ENCODE measurements at places on chromosomes 7 and 10.

DNA sequence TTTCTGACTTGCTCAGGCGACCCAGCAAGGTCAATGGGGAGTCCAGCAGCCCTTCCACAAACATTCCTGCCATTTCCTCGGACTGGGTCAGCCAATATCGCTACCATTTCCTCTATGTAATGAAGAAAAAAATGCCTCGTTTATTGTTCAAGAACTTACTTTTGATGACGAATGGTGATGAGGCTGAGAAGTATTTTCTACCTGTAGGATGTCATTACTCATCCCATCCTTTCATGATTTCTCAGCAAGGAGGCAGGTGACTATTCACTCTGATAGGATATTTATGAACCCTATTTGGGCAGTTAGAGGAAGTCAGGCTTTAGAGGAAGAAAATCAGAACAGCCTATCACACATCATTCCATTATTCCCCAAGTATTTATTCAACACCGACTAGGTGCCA, 178.6 kb downstream of the FANK1 start:
- DNase-seq, result no peak

GRCh38 chr7:94160719-94161435, 156.7 kb upstream of the BET1 start:
- no peak for DNase-seq

GRCh38 chr7:157139111-157139809, 534 bp downstream of the UBE3C start:
- peak; percentile 59 for DNase-seq

DNA sequence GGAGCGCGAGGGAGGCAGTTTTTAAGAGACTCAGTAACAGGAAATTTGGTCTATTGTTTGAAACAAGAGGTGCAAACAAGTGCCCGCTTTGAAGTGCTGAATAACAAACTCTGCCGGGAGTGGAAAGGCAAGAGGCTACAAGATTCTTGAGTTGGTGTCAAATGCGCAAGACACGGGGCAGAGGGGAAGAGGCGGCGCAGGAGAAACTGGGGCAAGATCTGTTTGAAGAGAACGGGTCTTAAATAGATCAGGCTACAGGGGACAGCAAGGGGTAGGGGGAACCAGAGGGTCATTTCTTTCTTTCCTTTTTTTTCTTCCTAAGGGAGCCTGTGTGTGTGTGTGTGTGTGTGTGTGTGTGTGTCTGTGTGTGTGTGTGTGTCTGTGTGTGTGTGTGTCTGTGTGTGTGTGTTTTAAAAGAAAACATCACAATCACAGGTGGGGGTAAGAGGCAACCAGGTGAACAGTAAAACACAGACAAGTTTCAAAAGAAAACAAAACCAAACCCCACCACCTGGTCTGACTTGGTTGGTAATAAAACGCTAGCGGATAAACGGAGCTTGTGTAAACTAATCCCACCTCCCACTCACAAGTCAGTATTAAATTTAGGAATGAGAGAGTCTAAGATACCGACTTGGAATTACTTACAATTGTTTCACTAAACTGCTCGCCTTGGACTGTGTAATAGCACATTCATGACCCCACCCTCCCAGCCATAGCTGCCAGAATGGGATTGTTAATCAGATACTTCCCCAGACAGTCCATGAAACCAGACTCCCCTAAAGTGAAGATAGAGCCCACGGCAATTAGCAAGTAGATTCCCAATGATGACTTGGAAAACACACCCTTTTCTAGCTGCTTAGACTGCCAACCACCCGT, 13.1 kb upstream of the CUX1 start:
- peak; percentile 12 for DNase-seq

DNA sequence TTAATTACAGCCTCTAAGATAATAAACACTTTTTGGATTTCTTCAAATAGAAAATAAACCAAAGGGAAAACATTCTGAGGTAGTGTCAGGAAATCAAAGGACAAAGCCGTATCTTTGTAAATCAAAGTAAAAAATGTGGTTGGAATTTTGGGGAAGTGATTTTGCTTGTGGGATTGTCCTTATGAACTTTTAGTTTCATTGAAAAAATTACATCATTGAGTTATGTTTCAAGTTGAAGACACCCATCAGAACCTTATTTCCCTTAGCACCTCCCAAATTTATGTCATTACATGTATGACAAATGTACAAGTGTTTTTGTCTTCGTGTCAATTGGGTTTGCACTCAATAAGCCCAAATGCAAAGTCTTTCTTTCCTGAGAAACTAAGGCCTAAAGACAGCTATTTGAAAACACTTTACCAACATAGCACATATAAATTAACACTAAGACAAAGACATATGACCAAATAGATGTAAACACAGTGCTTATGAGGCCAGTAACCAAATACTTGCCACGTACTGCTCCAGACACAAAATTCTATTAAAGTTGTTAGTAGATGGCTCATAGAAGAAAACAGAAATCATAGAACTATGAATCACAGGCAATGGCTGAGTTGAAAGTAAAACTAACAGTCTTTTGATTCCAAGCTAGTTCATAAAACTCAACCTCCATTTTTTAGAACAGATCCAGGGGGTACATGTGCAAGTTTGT, 26.9 kb upstream of the LAMB4 start:
- no peak for DNase-seq

DNA sequence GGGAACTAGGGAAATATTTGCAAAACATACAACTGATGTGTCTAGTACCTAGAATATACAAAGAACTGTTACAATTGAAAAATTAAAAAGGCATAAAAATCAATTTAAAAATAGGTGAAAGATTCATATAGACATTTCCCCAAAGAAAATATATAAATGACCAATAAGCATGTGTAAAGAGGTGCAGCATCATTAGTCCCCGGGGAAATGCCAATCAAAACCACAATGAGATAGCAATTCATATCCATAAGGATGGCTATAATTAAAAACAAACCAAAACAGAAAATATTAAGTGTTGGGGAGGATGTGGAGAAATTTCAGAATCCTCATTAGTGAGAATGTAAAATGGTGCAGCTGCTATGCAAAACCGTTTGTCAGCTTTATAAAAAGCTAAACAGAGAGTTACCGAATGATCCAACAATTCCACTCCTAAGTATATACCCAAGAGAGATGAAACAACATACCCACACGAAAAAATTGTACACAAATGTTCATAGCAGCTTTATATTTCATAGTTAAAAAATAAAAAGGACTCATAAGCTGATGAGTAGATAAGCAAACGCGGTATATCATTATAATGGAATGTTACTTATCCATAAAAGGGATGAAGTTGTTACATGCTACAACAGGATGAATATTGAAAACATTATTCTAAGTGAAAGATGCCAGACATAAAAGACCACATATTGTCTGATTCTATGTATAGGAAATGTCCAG, 210.1 kb upstream of the INHBA start:
- no peak for DNase-seq

DNA sequence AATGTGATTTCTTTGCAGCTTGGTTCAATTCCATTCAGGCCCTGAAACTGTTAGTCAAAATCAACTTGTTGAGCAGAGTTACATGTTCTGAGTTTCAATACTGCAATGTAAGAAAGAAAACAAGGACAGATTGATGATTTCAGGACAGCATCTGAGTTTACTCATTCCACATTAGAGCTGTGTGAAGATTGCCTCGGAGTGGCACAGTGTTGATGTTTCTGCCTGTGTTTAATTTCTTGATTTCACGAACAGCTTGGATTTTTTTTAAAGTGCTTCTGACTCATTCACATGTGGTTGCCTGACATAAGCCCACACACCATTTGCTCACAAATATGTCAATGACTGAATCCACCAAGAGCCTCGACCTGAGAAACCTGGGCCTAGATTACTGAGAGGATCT, 101.2 kb upstream of the PARD3 start:
- no peak for DNase-seq

- no peak for DNase-seq
Observed at GRCh38 chr7:83475420-83475819, 173.5 kb downstream of the SEMA3E start.

- DNase-seq, result no peak
Observed at GRCh38 chr10:93383562-93383981, 98.6 kb downstream of the MYOF start.

GRCh38 chr10:90089719-90090118, 388.3 kb downstream of the KIF20B start:
- no peak for DNase-seq

- no peak for DNase-seq
Observed at GRCh38 chr10:18097524-18097923, 42.7 kb upstream of the CACNB2 start.

DNA sequence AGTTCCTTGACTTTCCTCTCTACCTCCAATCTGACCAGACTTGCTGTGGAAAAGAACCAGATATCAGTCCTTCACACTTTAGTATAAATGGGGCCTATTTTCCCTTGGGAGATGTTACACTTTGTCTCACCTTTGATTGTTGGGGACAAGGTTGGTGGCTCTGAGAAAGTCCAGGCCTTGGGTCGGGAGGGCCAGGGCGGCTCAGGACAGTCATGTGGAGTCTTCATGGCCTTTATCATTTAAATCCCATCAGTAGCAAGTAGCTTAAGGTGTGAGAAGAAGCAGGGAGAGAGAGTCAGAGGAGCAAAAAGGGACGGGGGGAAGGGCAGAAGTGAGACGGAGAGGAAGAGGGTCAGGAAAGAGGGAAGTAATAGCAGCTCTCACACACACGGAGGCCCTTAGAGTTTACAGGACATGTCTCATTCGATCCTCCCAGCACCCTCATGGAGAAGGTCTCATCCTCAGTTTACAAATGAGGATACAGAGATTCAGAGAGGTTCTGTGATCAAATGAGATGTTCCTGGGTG, 40.5 kb downstream of the TBATA start:
- DNase-seq, result no peak

DNA sequence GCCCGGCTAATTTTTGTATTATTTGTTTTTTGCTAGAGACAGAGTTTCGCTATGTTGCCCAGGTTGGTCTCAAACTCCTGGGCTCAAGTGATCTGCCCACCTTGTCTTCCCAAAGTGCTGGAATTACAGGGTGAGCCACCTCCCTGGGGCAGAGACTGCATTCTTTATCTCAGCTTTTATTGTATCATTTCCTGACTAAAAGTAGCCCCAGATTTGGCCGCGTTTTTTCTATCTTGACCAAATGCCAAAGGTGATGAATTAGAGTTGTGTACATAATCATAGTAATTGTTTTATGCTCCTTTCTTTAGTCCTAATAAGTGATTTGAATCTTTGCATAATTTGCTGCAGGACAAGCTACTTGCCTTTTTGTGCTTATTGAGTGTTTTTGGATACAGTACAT, 3.1 kb upstream of the SMNDC1 start:
- DNase-seq, result no peak

DNA sequence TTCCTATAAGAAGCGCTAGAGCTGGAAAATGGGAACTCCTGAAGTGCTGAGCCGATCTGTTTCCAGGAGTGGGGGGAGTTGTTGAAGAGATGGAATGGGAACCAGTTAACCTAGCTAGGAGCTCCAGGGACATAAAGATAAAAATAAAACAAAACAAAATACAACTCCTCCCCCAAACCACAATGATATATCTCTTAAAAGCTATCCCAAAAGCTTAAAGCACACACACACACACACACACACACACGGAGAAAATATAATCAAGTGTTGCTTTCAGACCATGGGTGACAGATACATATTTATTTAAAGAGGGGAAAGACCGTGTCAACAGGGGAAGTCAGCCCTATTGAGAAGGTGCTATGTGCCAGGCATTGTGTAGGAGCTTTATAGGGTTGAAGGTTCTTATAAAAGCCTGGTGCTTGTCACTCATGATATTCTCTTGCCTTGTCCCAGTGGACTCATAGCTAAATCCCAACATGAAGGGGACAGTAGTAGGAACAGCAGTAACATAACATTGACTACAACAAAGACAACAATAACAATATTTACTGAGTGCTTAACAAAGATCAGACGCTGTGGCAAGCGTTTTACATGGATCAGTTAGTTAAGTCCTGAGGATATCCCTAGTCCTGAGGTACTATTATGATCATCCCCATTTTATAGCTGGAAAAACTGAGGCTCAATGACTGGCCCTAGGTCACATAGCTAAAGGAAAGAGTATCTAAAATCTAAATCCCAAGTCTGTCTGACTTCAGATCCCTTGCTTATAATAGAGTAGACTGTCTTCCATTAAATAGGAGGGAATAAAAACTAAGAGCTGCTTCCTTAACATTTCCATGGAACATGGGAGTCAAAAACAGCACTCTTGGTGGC, 115.5 kb downstream of the SPAG6 start:
- DNase-seq, result no peak

DNA sequence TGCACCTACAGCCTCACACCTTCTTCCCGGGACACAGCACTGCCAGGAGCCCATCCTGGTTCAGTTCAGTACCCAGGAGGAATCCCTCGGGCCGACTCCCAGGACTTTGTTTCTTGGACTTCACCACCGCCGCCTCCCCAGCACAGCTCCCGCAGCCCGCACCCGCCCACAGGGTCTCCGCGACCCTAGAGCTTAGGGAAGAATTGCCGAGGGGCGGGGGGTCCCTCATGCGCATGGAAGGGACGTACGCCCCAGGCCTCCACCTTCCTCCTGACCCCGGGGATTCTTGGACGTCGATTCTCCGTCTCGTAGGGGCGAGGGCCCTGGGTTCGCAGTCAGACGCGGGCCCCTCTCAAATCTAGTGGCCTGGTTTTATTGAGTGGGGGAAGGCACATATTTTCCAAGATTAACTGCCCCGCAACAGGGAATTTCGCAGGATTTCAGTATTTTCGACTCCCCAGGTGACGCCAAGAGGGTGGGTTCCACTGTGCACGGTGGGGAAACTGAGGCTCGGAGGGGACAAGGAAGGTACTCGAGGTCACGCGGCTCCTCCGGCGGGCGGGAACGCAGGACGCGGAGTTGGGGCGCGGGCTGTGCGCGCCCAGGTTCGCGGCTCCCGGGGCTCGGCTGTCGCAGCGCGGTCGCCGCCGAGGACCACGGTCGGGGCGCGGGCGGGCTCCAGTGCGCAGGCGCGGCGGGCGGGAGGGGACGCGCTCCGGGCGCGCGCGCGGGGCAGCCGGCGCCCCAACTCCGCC, at the start of gene ADCY1:
Gene ADCY1 (plus strand): TSS at position 708 of the 755 bp plus-strand sequence. CDS start 176 bp downstream, outside the sequence.
- DNase-seq, result peak; percentile 46

DNA sequence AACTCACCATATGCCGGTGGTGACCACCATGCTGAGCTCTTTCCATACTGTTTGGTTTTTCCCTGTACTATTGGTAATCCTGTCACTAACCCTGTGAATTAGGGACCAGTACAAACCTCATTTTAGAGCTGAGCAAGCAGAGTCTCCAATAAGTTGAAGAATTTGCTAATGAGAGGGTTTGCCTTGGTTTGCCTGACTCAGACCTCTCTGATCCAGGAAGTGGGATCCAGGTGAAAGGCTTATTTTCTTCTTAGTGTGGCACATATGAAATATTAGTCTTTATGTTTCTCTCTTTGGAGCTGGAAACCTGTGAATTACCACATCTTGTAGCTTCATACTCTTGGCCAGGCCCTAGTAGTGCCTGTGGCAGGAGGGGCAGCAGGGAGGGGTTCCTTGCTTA, 114.1 kb upstream of the IGFBP3 start:
- DNase-seq, result no peak

Data from stimulated activated CD4-positive, alpha-beta T cell treated with anti-CD3 and anti-CD28 coated beads, Interleukin-15, amount 100 ng/mL, for 24 hours (primary cell).